ENCODE measurements at places on chromosomes 4 and X. TPM values are rescaled to one million over a fixed set of nuclear protein-coding genes. Genes with fewer than 3 reads are reported as not detected.
A peak's percentile ranks its signal among the peaks of the same experiment; 100 is the strongest.

Gene OTC
- total RNA-seq = not detected

- no peak for DNase-seq
These were observed 44.3 kb downstream of the TBC1D9 start for GRCh38 chr4:140711910-140712309.

Gene XKRX
- not detected for total RNA-seq

DNA sequence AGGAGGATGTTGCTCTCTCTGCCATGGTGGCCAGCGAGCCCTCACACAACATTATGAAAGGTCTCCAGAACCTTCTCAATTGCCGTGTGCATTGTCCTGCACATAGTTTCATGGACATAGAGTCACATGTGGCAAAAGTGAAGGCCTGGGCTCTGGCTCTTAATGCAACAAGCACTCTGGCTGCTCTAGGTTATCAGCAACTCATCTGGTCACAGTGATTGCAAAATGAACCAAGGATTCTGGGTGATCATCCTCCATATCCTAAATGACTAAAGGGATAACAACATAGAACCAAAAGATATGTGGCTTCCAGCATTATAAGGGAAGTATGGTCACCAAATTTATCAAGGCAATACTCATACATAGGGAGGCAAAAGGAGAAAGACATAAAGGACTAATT is 175.2 kb downstream of the MGST2 start:
- DNase-seq = no peak

DNA sequence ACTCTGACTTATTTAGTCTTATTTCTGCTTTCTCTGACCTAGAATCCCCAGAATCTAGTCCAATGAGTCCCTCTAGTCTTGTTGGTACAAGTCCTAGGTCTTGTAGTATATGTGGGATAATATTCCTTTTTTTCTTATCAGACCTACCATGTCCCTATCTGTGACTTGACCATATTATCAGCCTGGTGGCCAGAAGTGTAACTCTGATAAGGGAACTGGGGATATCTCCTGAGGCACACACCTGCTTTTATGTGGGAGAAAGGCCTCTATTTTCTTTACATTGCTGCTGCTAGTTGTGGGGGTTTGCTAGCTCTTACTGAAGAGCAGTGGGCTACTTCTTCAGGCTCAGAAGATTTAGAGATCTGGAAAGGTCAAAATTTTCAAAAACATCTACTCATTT is 38.6 kb downstream of the CFAP299 start:
- no peak for DNase-seq

- DNase-seq = peak; percentile 47
These were observed 72.6 kb downstream of the TMEM131L start for GRCh38 chr4:153538487-153539357.

GRCh38 chr4:132619968-132620367 is 529.1 kb upstream of the PCDH10 start:
- DNase-seq = no peak

DNA sequence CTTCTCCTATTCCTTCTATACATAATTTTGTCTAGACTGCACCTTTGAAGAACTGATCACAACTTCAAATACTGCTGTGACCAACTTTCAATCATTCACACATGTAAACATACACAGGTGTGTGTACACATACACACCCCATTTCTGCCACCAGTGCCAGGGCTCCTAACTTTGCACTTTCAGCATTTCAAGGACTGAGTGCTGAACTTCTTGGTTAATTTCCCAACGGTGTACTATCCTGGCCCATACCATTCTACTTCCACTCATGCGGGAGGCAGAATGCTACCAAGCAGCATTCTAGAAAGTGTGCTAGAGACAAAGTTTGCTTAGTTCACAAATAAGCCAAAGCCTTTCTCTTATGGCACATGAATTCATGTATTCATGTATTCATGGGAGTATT is 51.2 kb downstream of the RPGR start:
- no peak for DNase-seq

DNA sequence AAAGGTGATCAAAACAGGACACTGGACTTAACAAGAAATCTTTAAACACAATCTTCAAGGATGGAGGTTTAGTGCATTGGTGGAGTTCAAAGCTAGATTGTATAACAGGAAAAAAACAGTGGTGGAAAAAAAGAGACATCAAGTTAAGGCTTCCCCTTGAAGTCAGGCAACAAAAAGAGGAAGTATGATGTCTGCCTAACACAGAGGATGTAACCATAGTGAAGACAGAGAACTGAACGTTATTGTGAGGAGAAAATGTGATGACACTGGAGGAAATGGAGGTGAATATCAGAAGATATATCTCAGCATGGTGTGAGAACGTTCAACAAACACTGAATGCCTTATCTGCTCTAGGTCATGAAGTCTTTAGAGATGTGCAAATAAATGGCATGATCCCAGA is 192.4 kb upstream of the AR start:
- no peak for DNase-seq

DNA sequence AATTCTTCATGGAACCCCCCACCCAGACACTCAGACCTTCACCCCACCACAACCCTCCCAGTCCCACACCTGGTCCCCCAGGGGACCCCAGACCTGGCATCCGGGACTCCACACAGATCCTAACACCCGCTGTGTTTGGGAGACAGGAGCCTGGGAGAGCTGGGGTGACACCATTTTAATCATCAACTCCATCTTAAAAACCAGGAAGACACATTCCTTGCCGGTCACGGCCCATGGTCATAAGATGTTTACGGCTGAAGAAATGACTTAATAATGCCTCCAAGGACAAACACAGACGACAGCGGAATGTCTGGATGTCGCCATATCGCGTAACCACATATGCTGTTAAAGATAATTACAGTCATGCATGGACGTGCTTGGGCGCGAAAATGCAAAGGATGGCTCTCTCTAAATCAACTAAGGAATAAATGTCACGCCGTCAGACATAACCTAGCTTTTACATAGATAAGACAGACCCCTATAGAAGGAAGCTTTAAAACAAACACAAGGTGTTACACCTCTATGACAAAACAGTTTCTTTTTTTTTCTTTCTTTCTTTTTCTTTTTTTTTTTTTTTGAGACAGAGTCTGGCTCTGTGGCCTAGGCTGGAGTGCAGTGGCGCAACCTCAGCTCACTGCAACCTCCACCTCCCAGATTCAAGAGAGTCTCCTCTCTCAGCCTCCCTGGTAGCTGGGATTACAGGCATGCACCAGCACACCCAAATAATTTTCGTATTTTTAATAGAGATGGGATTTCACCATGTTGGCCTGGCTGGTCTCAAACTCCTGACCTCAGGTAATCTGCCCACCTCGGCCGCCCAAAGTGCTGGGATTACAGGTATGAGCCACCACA is 2.1 kb upstream of the DHRSX start:
- no peak for DNase-seq

- DNase-seq = no peak
These were observed 10.6 kb upstream of the SLC2A9 start for GRCh38 chr4:10031668-10032590.

- no peak for DNase-seq
These were observed 149.3 kb upstream of the RBPJ start for GRCh38 chr4:26171501-26171900.

Gene PPEF1
- 0.25 TPM for total RNA-seq

- no peak for DNase-seq
These were observed 17.7 kb upstream of the PAQR3 start for GRCh38 chr4:78956975-78957374.

DNA sequence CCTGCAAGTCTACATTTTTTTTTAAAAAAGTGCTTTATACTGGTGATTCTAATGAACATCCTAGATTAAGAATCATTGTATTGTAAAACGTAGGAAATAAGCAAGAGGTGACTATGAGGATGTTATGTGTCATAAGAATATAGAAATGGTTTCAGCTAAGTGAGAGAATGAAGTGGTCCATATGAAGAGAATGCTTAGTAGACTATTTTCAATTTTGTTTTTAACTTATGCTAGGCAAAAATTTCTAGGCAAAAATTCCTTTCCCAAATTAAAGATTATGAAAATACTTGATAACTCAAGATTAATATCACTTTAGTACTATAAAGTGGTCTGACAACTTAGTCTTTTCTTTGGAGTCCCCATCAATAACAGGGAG is 825 bp downstream of the DYNLT3 start:
- DNase-seq = no peak

DNA sequence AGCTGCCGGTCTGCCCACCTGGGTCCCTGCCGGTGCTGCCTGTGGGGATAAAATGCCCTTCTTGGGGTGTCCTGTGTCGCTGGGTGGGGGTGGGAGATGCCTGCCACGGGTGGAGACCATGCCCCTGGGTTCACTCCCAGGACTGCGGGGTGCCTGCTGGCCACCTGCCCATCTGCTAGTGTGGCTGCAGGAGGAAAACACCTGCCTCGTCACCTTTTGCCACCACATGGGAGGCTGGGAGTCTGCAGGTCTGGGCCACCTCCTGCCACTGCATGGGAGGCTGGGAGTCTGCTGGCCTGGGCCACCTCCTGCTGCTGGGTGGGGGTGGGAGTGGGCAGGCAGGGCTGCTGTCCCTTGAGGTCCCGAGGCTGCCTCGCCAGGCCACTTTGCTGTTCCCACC is 58.8 kb upstream of the AFAP1 start:
- DNase-seq = no peak

Gene HSFX1
- 2.7 TPM for total RNA-seq

Gene CCNB3
- 0.17 TPM for total RNA-seq

DNA sequence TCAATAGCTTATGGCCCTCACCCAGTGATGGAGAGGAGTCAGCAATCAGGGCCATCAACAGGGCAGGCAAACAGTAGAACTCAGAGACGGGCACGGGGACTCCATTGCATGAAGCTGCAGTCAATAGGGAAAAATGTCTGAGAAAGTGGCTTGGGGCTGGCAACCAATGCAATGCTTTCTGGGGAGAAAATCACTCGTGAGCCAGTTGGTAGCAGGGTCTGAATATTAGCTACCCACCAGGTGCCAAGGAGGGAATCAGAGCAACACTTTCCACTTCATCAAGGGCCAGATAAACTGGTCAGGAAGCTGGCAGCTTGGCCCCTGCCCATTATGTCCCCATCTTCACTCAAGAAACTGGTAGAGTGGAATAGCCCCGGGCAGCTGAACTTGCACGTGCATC is 80.7 kb downstream of the STARD8 start:
- DNase-seq = no peak

Gene SASH3
- 1.8 TPM for total RNA-seq

- DNase-seq = peak; percentile 47
These were observed 621.1 kb downstream of the BCOR start for GRCh38 chrX:39476604-39477021.

Gene ZCCHC13
- not detected for total RNA-seq

- no peak for DNase-seq
These were observed 240.4 kb downstream of the GABRG1 start for GRCh38 chr4:45883421-45883820.

GRCh38 chr4:26220696-26221095 is 100.1 kb upstream of the RBPJ start:
- no peak for DNase-seq

DNA sequence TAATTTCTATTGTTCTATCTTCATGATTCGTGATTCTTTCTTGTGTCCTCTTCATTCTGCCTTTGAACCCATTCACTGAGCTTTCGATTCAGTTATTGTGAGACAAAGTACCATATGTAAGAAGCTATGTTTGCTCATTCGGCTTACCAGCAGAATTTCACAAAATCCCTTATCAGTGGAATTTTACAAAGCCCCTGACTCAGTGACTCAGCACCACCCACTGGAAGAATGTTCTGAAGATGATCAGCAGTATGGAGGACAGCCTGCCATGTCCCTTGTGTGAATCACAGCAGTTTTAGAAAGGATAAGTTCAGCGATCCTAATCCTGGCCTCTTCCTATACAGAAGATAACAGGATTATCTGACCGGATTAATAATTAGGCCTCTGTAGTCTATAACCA is 5.8 kb upstream of the UXT start:
- DNase-seq = no peak

Gene FAM47C
- total RNA-seq = not detected

DNA sequence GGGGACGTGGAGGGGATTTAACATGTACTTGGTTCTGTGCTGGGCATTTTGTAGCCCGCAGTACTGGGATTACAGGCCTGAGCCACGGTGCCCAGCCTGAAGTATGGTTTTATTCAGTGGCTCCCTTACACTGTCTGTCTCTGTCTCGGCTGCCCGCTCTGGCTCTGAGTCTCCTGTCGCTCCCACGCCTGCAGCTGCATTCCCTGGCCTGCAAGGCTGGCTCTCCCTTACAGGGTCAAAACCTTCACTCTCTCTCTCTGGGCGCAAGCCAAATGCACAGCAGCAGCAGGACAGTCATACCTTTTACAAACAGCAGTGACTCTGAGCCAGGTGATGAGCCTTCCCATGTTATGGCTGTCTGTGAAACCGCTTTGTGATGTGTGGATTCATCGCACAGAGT is 72.1 kb downstream of the HTRA3 start:
- peak; percentile 84 for DNase-seq

DNA sequence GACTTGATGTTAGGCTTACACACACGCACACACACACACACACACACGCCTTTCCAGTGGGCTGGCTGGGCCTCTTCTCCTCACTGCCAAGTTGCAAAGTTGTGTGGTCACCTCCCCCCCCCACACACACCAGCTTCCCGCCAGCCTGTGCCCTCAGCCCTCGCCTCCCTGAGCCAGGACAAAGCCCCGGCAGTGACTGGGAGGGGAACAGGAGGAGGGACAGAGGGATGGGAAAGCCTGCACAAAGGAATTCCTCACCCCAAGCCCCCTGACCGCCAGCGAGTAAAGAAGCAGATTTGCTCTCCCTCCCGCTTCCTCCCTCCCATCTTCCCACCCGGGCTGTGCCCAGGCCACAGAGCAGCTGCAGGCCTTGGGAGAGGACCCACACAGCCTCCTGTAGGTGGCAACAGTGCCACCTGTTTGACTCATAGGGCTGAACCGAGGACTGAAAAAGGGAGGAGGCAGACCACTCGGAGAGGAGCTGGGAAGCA is at the start of gene GDPD2:
TSS of gene GDPD2 (plus strand) at position 464 of the 491 bp plus-strand sequence. CDS start 1,671 bp downstream, outside the sequence.
- no peak for DNase-seq

Gene SMIM31
- total RNA-seq = not detected

Gene DUX4
- total RNA-seq = not detected

- no peak for DNase-seq
These were observed 118.0 kb downstream of the SOWAHB start for GRCh38 chr4:76779740-76780459.
